ENCODE measurements at places on chromosomes 3 and 15. TPM values are rescaled to one million over a fixed set of nuclear protein-coding genes. Genes with fewer than 3 reads are reported as not detected.

Gene ZBTB38
- 14.8 TPM for polyA plus RNA-seq

Gene ACVR2B
- polyA plus RNA-seq: 33.3 TPM

Gene DNAH12
- polyA plus RNA-seq: 1.8 TPM

Gene CLDN16
- not detected for polyA plus RNA-seq

Gene RASGRF1
- 11.0 TPM for polyA plus RNA-seq

Gene PARP3
- 5.3 TPM for polyA plus RNA-seq

Gene BFSP2
- not detected for polyA plus RNA-seq

Gene TM6SF1
- polyA plus RNA-seq: 0.16 TPM
